ENCODE measurements at places on chromosomes 1 and 21.

- no peak for DNase-seq
Observed at GRCh38 chr1:163094589-163094988, 25.4 kb downstream of the RGS4 start.

GRCh38 chr1:226095286-226095685 is 32.8 kb downstream of the H3-3A start:
- DNase-seq: no peak

DNA sequence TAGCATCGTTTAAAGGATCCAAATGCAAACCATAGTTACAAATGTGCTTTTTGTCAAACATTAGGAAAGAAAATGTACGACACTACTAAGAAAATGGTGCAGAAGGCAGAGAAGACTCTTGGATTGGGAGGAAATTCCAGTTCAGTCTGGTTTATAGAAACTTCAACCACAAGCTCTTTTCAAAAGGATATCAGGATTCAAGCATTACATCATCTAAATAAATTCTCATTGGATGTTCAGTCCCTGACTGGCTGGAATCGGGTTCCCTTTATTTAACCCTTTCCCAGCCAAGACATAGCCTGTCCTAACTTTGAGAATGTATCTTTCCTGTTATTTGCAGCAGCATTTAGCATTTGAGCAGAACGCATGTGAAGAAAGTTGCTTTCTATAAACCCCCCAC is 184.6 kb downstream of the LMO4 start:
- DNase-seq: no peak

- DNase-seq: no peak
Observed at GRCh38 chr1:30633294-30633693, 90.1 kb downstream of the MATN1 start.

GRCh38 chr1:14929547-14930246 is 223.8 kb upstream of the TMEM51 start:
- DNase-seq: no peak

DNA sequence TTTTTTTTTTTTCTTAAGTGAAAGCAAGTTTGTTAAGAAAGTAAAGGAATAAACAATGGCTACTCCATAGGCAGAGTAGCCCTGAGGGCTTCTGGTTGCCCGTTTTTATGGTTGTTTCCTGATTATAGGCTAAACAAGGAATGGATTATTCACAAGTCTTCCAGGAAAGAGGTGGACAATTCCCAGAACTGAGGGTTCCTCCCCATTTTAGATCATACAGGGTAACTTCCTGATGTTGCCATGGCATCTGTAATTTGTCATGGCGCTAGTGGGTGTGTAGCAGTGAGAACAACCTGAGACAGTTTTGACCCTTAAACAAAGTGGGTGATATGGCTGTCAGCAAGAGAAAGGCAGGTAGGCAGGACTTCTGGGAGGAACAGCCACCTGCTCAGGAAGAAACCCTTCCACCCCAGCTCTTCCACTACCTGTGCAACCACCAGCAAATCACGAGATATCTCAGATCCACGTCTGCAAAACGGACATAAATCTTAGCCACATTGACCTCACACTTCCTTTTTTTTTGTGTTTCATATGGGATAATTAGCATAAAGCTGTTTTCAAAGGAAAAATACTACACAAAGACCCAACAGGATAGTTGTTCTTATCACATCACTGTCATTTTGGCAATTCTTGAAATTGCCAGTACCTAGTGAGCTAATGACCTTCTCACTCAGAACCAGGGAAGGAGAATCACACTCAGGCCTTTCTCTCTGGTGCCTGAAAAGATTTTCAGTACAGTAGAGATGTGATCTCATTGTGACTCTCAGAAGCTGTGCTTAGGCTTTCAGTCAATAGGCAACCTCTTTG is 34.8 kb upstream of the DUSP10 start:
- no peak for DNase-seq

- no peak for DNase-seq
Observed at GRCh38 chr1:48903291-48903690, 126.6 kb upstream of the BEND5 start.

DNA sequence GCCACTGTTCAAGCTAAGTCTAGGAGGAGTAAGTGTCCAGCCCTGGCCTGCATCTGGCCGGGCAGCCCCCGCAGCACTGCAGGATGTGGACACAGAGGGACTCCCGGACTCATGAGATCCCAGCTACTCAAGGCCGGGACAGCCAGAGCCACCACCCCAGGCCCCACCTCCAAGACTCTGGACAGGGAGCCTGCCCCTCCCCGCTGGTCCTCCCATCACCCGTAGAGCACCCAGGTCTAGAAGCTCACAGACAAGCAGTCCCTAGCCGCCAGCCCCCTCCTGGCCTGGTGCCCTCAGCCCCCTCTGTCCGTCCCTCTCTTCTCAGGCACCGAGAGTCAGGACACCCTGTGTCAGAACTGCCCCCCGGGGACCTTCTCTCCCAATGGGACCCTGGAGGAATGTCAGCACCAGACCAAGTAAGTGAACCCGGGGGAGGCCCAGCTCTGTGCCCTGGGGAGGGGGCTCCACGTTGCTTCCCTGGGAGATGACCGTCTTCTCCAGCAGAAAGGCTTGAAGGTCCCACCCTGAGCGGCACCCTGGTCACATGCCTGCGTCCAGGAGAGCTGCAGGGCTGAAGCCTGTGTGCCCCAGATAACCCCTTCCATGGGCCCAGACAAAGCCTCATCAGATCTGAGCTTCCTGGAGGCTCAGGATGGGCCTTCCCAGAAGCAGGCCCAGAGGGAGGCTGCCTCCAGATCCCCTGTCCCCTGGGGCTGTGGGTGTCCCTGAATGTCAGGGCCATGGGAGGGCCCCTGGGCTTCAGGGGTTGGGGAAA is 4.3 kb downstream of the TNFRSF14 start:
- no peak for DNase-seq

- no peak for DNase-seq
Observed at GRCh38 chr1:199041173-199041914, 402.5 kb downstream of the PTPRC start.

- DNase-seq: peak; percentile 53
Observed at GRCh38 chr1:44507490-44508396, 102.7 kb downstream of the RNF220 start.

DNA sequence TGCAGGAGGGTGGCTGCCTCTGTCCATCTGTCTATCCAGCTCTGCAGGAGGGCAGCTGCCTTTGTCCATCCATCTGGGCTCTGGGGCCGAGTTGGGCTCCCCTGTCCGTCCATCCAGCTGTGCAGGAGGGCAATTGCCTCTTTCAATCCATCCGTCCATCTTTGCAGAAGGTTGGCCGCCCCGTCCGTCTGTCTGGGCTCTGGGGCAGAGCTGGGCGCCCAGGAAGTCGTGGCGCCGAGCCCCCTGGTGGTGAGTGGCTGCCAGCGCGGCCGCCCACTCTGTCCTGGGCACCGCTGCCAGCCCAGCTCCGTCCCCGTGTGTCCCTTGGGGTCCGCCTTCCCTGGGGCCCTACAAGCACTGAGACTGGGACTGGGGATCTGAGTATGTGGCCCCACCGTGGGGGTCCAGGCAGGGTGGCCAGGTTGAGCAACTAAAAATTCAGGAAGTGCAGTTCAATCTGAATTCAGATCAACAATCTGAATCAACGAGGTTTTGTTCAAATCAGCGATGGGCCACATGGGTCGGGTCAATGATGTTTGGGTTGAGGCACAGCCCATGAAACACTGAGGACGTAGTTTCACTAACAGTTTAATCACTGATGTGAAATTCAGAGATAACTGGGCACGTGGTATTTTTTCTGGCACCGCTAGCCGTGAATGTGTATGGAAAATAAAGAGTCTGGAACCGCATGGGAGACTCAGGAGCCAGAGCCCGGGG is 99.1 kb upstream of the ACTRT2 start:
- no peak for DNase-seq

DNA sequence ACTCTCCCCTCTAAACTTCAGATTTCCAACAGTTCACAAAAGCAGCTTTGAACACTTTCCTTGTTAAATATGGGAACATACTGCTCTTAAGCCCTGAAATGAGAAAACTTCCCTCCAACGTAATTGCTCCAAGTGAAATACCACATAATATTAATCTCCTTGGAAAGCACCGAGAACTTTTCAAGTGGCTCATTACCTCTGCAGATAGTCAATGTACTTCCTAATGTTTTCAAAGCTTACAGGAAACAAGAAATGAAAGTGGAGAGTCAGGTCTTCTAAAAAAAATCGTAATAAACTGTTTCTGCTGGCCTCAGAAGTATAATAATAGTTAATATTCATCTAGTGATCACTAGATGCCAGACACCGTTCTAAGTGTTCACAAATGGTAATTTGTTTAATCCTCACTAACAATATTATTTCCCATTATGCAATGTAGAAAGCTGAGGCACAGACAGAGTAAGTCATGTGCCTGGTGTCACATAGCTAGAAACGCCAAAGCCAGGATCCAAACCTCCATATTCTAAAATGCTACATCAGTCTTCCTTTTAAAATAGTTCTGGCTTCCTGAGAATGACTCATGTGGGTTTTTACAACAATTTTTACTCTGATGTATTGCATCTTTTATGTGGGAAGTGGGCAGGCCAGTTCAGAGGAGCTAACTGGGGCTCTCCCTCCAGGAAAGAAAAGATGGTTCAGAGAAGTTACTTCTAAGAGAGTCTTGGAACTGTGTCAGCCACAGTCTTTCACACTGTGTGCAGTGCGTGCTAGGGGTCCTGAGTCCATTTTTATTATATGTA is 177.2 kb downstream of the PLPPR4 start:
- no peak for DNase-seq

GRCh38 chr1:54711536-54711935 is 4.1 kb upstream of the TTC4 start:
- DNase-seq: no peak

DNA sequence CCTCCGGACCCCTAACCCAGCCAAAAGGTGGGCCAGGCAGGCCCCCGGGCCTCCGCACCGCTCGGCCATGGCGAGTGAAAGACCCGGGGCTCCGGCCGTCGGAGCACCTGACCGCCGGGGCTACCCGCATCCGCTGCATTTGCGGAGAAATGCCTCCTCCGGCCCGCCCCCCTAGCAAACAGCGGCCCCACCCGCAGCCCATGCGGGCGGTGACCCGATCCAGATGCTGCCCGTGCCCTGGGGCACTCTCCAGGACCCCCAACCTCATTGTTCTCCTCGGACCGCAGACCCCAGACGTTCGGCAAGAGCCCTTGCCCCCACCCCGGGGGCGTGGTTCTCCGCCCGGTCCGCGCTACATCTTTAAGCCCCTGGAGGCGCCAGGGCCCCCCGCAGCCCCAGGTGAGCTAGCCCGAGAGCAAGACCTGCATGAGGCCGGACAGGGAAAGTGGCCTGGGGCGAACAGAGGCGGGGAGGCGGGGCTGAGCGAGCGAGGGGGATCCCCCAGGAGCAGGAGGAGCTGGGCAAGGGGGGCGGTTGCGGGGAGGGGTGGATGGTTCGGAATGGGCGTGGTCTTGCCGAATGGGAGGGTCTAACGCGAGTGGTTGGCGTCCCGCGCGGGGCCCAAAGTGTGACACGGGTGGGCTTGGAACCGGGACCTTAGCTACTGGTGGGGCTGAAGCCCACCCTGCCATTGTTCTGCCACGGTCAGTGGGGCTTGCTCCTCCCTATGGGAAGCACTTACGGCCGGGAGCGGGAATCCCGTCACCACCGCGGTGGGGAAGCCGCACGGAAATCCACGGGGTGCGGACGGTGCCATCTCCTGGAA is 6.3 kb upstream of the CRYBG2 start:
- no peak for DNase-seq

DNA sequence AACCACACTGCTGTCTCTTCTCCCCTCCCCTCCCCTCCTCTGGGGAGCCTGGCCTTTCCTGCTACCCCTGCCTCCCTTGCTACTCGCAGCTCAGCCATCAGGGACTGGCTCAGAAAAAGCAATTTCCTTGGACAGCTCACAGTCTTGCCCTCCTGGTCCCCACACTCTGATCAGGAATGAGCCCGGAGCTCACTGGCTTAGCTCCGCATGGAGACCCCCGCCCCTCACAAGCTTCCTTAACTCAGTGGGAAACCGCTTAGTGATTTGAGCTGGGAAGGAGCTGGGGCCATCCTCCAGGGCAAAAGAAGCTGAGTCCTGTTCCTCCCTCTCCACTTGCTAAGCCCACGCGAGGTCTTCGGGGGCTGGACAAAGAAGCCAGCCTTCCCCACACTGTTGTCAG is 70.3 kb upstream of the ACTL8 start:
- no peak for DNase-seq

DNA sequence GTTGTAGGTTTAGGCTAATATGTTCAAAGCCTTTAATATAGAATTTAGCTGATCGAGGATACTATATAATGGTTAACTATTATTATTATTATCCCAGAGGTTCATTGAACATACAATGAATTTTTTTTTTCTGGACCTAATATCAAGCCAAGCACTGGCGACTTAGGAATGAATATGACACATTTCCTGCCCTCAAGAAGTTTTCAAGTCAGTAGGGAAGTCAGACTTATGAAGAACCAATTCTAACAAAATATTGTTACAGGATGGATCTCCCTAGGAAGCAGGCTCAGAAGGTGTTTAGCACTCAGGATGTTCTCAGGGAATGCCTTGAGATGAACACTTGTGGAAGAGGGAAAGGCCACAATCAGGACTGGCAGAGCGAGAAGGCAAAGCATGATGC is 211.8 kb upstream of the FGGY start:
- no peak for DNase-seq

GRCh38 chr1:244439391-244440032 is 12.2 kb downstream of the ADSS2 start:
- no peak for DNase-seq

GRCh38 chr1:174996476-174996875 is 3.3 kb upstream of the CACYBP start:
- no peak for DNase-seq

DNA sequence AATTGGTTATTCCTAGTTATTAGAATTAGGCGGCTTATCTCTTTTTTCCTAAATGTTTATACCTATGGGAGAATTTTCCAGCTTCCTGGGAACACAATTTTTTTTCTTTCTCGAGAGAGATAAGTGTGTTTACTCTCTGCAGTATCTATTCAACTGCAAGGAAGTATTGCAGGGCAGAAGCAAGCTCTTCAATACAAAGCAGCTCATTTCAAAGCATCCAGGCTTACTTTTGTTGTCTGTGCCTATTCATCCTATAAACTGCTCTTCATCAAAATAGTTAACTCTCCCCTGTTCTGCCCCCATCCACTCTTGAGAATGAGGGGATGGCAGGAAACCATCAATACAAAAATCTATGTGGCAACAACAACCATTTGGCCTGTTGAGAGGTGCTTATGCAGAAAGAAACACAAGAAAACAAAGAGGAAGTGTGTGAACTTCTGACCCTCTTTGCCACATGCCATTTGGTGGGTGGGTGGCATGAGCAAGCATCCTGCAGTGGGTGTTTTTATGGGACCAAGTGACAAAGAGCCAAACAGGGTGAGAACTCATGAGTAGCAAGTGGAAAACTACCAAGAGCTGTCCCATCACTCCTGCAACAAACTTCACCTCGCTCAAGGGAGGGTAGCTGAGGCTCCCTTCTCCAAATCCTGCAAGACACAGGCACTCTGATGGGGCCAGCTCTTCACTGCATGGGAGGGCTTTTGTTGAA is 50.6 kb upstream of the MRPS6 start:
- DNase-seq: no peak

- DNase-seq: no peak
Observed at GRCh38 chr1:90729504-90730242, 12.6 kb upstream of the BARHL2 start.
